ENCODE measurements at places on chromosomes 13 and 19.

DNA sequence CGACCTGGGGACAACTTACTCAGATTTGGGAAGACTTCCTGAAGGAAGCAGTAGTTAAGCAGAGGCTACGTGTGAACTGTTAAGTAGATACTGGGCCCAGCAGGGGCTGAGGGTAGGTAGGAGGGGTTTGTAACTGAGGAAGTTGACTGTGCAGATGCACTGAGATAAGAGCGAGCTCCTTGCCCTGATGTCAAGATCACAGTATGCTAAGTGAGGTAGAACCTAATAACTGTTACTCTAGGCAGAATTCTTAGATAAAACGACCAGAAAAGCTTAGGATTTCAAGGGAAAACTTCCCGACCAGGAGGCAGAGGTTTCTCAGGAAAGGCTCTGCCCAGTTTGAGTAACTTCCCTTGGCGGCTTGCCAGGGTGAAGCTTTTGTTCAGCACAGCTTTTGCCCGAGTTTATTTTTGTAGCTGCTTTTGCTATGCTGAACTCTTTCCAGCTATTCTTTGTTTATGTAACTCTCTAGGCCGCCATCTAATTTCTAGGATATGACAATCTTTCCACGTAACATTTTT lies 632.1 kb downstream of the DIAPH3 start:
- DNase-seq: peak; percentile 16

- no peak for DNase-seq
Observed at GRCh38 chr19:38466050-38466449, 32.6 kb downstream of the RYR1 start.

DNA sequence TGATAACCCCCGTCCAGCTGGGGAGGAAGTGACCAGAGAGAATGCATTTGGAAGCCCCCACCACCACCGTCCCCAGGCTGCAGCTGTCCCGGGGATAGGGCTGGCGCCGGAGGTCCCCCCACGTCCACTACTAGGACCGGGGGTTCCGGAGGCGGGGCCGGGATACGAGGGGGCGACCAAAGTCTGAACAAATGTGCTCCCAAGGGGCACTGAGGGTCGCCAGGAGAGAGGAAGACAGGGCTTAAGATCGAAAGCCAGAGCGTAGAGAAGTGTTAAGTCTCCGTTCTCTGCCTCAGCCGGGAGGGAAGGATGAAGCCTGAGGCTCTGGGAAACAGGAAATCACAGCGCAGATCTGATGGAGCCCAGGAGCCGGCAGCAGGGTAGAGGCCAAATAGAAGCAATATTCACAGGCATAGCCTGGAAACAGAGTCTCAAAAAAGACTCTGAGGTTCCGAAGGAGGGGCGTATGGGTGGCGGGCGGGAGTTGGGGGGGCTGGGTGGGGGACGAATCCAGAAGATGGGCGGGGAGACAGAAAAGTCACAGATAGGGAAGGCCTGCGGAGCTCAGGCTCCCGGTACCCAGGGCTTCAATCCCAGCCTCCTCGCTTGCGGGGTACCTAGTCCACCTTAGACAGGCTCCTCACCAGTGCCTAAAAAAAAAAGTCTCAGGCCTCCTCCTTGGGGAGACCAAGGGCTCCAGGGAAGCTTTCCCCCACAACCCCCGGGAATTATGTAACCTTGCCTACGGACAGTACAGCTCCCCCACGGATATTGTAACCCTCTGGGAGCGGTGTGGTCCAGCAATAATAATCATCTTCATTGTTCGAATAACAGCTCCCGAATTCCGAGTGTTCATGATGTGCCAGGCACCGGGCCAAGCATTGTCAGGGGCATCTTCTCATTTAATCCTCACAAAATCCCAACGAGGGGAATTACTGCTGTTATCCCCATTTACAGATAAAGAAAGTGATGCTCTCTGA lies 1.1 kb upstream of the ERF start:
- DNase-seq: no peak

DNA sequence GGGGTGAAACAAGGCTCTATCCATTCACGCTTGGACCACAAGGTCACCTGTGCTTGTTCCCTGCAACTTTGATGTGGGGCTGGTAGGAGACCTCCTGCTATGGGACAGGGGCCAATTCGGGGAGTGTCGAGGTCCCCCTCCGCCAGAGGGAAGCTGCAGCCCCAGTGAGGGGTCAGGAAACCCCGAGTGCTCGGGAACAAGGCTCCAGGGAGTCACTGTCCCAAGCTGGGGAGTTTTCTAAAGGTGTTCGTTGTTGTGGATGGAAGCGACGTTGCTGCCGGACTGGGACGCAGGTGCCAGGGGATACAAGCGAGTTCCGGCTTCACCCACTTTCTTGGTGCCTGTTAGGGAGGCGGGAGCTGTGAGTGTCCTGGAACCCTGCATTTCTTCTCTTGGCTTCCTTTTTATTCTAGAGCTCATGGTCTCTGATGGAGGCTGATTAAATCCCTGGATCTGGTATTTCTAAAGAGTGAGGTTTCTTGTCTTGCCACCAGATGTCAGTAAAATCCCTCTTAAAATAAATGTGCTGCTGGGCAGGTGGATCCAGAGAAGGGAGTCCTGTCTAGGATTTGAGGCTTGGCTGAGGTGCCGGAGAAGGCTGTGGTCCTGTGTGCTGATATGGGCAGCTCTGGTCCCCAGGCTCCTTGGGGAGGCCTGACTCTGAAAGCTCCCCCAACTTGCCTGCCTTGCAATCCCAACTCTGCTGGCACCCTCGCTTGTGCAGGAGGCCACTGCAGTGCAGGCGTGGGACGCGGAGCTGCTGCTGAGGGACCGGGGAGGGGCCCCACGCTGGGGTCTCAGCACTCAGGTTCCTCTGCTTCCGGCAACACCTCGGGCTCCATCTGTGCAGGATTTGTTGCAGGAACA lies 153.9 kb downstream of the TEX29 start:
- no peak for DNase-seq

GRCh38 chr13:25286969-25287961 lies at the start of gene MTMR6:
TSS of gene MTMR6 (minus strand) at chr13:25287488. CDS start at chr13:25287247, 241 bp downstream.
- peak; percentile 71 for DNase-seq

GRCh38 chr13:108621462-108621861 lies 7.9 kb upstream of the MYO16 start:
- DNase-seq: no peak

DNA sequence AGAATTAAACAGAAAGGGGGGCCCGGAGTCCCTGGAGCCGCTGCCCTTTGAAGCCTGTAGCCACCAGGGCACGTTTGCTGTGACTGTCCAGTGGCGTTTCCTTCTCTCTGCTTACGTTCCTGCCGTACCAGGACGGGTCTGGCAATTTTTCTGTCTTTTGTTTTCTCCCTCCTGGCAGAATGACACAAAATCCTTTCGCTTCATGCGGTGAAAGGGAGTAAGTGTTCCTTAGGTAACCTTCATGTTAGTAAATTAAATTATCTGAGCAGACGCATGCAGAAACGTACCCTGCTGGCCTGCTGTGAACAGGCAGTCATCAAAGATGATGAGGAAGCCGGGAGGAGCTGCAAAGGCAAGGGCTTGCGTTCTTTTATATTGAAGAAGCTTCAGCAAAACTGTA lies 299.3 kb upstream of the ARGLU1 start:
- DNase-seq: no peak

DNA sequence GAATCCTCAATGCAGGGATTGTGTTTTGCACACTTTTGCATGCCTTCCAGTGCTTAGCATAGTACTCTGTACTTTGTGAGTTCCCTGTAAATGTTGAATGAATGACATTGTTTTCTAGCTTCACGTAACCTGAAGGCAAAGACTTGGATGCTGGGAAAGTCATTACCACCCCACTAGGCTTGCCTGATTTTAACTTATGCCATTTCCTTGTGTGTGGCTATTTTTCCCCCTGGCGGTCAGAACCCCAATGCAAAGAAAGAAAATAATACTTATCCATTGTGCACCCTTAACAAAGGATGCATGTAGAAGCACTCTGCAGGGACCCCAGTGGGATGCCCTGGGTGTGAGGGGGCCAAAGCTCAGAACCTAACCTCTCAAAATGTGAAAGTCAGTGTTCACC lies 1.2 kb upstream of the ENOX1 start:
- no peak for DNase-seq

DNA sequence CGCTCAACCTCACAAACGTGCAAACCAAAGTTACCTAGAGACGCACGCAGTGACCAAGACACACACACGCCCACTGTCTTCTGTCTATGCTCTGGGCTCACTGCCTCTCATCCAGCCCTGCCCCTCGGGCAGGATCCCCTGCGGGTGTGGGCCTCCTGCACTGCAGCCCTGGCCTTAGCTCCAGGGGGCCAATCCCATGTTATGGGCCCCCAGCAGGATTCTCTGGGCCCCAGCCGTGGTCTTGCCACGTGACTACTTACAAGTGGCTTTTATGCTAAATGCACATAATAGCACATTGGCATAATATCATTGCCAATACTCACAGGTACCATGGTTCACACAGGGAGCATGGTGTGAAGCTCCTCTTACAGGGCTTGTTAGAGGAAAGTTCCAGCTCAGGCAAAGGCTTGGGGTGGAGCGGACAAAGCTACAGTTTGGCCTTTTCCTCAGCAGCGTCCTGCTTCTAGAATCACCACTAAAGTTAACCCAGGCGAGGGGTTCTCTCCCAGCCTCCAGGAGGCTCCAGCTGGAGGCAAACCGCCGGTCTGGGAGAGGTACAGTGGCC lies 37.4 kb downstream of the CEBPA start:
- DNase-seq: no peak

DNA sequence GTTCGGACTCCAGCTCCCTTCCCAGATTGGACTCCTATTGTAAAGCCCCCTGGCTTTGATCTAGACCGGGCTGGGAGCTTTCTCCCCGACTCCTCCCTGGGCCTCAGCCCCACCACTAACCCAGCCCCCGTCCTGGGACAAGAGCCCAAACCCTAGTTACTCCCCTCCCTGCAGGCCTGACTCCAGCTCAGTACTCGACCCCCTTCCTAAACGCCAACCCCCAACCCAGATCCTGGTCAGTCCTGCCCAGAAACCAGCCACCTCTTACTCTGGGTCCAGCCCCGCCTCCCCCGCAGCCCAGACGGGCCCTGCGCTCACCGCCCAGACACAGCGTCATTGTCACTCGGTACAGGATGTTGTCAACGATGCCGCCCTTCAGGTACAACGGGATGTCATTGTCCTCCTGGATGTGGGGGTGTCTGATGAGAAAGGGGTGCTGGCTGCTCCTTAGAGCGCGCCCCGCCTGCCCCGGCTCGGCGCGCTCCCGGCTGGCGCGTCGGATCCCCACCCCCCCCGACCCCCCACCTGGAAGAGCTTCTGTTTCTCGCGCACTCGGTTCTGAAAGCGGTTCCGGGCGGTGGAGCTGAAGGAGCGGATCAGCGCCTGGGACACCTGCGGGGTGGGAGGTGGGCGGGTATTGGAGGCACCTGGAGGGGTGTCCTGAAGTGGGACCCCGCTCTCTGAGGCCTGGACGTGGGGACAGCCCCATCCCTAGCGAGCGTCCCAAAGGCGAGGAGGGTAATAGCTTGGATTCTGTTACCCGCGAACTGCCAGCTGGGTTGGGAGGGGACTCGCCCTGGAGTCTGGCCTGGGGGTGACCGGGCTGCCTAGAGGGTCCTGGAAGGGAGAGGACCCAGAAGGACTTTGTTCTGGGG lies 866 bp downstream of the COX7A1 start:
- peak; percentile 34 for DNase-seq

DNA sequence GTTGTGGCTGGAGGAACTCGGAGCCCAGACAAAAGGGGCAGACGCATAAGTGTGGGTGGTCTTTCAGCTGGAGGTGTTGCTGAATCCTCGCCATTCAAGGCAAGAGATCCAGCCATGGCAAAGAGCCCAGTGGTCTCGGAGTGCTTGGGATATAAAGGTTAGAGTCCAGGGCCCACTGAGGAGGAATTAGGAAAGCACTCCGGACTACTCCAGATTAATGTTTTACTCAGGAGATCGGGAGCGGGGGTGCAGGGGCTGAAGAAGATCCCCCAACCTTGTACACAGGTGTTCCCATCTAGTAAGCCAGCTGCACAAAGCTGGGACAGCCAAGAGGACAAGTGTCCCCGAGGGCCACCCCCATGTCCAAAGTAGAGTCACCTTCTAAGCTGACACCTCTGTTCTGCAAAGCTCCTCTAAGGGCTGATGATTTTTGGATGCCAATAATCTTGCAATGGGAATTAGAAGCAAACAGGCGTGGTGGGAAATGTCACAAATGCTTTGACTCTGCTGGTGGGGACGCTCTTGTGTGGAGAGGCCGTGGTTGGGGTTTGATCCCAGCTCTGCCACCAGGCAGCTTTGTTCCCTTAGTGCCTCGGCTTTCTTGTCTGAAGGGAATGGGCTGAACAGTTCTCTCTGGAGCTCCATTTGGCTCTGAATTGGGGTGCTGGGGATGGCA lies 194.3 kb upstream of the SOX1 start:
- no peak for DNase-seq

GRCh38 chr13:98273067-98273823 lies 96.2 kb upstream of the RNF113B start:
- no peak for DNase-seq

- DNase-seq: no peak
Observed at GRCh38 chr19:52941941-52942385, 18.7 kb upstream of the ZNF888 start.

GRCh38 chr13:33872005-33872351 lies 54.0 kb downstream of the RFC3 start:
- no peak for DNase-seq

GRCh38 chr19:6820237-6820636 lies 47.7 kb downstream of the VAV1 start:
- DNase-seq: no peak

DNA sequence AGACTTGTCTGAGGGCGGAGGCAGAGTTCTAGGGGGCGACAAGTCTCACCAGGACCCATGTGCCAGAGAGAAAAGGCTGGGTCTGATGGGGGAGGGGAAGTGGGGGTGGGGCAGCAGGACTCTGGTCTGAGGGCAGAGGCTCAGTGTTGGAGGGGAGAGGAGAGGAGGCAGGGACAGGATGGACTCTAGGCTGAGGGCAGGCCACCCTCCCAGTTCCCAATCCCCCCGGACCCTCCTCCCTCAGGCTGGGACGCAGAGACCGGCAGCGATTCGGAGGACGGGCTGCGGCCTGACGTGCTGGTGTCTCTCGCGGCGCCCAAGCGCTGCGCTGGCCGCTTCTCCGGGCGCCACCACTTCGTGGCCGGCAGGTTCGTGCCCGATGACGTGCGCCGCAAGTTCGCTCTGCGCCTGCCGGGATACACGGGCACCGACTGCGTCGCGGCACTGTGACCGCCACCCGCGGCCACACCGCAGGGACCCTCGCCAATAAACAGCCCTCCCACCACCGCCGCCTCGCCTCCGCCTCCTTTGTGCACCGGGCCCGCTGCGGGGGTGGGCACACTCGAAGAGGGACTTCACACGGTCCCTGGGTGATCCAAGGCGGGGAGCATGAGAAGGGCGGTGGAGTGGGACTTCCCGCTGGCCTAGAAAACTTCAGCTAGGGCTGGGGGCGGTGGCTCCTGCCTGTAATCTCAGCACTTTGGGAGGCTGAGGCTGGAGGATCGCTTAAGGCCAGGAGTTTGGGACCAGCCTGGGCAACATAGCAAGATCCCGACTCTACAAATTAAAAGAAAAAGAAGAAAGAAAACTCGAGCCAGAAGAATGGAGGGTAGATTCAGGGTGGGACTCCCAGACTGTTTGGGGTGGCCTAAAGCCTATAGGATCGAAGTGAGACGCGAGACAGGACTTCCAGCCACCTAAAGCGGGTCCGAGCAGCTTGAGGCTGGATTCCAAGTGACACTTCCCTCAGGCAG lies 703 bp upstream of the CILP2 start:
- DNase-seq: no peak

All from thoracic aorta (tissue), 2 donors.